ENCODE measurements at places on chromosomes 5 and 9.

DNA sequence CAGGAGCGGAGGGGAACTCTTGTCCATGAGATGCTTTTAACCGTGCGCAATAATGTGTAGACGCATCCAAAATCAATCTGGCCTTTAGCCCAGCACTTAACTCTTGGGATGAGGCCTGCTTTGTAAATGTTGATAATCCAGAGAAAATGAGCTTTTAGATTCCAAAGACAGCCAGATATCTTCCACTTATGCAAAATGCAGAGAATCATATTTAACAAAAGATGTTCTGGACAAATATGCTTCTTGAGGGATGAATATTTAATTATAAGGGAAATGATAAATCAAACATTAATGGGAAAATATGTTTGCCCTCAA lies 5.6 kb downstream of the S1PR3 start:
- no peak for DNase-seq

- DNase-seq = peak; percentile 65
Measured at GRCh38 chr5:141814064-141814964, 63.9 kb downstream of the PCDH1 start.

GRCh38 chr9:95910023-95910707 lies 34.7 kb downstream of the ERCC6L2 start:
- DNase-seq = no peak

GRCh38 chr5:113256671-113257452 lies 177.9 kb downstream of the TSSK1B start:
- no peak for DNase-seq

GRCh38 chr5:168899264-168899663 lies 320.1 kb upstream of the PANK3 start:
- no peak for DNase-seq

DNA sequence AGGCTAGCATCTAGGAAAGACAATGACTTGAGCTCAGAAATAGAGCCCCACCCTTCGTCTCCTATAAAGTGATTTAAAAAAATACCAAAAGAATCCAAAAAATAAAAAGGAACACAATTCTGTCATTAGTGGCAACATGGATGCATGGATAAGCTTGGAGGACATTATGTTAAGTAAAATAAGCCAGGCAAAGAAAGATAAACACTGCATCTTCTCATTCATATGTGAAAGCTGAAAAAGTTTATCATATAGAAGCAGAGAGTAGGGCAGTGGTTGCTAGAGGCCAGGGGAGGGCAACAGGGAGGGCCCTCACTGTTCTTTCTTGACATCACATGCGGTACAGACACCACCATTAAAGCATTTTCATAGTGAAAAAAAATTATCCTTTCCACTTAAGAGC lies 220.9 kb upstream of the TRPC7 start:
- no peak for DNase-seq

DNA sequence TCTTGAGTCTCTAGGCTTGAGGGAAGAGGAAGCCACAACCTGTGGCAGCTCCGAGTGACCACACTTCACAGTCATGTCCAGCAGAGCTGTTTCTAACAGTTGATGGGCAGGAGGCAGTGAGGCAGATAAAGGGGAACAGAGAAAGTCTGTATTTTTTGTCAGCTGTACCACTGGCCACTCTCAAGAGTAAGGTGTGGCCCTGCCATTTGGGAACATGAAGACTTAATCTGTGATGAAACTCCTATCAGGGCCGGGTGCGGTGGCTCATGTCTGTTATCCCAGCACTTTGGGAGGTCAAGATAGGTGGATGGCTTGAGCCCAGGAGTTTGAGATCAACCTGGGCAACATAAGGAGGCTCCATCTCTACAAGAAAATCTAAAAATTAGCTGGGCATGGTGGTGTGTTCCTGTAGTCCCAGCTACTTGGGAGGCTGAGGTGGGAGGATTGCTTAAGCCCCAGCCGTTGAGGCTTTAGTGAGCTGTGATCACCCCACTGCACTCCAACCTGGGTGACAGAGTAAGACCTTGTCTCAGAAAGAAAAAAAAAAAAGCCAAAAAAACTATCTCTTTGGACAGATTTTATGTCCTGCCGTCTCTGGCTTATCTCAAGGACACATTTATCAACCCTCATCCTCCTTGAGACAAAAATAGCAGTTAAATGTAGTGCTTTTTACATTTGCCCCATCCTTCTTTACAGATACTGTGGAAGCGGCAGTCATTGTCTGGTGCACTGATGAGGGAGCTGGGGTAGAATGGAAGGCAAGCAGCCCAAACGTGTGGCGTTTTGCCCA lies 11.9 kb upstream of the COL15A1 start:
- DNase-seq = no peak

Data from activated naive CD8-positive, alpha-beta T cell treated with anti-CD3 and anti-CD28 coated beads, Interleukin-2, amount 50 U/mL, for 24 hours (primary cell).